ENCODE measurements at places on chromosomes 2 and 18. TPM values are rescaled to one million over a fixed set of nuclear protein-coding genes. Genes with fewer than 3 reads are reported as not detected.

DNA sequence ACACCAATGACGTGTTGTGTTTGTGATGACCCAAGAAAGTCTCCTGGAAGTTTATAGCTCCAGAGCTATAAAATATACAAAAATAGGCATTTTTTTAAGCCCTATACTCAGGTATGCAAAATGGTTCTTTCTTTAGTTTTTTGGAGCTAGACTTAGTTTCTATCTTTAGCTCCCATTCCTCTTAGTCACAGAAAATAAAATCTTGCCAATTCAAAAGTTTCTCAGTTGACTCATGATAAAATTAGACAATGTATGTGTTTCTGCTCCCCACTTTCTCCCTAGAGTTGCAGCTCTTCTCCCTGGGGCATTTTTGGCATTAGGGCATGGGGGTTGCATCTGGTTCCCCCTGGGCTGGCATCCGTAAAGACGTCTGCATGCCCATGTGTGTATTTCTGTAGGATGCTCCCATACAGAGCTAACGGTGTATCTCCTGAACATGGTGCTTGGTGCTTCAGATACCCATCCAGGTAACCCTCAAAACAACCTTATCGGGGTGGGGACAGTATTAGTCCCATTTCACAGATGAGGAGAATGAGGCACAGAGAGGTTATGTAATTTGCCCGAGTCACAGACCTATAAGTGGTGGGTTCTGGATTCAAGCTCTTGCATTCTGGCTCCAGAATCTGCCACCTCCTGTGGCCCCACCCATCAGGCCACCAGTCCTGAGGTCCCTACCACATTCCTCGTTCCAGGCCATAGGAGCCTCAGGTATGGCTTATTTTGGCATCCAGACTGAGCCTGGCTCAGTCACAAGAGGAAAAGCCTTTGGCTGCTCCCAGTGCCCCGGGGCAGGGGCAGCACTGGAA, 43.1 kb upstream of the ASAP2 start:
- no peak for DNase-seq

DNA sequence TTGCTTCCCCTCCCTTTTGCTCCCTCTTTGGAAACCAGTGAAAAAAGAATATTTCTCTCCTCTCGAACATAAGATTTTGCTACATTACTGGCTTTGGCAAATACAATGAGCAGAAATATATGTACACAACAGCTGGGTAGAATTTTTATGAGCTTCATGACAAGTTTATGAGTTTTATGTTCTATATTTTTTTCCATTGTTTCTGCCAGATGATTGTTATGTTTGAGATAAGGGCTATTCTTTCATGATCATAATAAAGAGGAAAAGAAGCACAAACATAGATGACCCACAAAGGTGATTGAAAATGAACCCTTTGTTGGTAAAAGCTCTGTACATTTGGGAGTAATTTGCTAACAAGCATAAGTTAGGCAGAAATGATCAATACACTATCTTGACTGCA, 14.8 kb upstream of the TFPI start:
- no peak for DNase-seq

- no peak for DNase-seq
These were observed 40.2 kb downstream of the MCFD2 start for GRCh38 chr2:46875226-46875899.

DNA sequence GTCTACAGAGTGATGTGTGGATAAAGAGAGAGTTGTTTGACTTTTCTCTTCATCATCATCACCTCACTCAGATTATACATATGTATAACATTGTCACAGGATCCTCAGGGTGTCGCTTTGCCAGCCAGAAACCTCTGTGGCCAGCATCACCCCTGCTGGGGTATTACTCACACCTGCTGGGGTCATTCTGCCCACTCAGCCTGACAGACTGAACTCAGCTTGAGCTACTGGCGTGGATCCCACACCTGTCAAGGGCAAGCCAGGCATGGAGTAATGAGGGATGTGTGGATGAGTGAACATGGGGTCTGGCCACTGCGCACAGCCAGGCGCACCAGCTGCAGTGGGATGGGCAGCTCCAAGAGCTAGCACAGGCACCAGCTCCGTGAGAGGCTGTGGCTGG, 870.6 kb downstream of the CBLN2 start:
- DNase-seq = no peak

- no peak for DNase-seq
These were observed 108.4 kb upstream of the CDC42EP3 start for GRCh38 chr2:37779611-37780386.

DNA sequence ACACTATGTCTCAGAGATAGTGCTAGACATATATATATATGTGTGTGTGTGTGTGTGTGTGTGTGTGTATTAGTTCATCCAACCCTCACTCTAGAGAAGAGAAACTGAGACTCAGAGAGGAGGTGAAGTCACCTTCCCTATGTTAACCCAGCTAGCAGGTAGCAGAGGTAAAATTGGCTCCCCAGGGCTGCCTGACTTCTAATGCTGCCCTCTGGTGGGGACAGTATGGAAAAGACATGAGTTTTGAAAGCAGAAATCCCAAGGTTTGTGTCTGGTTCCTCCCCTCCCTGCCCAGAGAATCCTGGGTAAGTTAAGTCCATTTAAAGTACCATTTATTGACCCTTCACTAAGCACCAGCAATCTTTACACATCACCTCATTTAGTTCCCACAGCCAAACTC, 137.7 kb downstream of the THNSL2 start:
- DNase-seq = peak; percentile 13

GRCh38 chr18:74733598-74733997, 135.9 kb downstream of the ZNF407 start:
- no peak for DNase-seq

The ESPNL gene
- 0.18 TPM for total RNA-seq

The TMEM178A gene
- 0.30 TPM for total RNA-seq
